GM23338 (cell line): ENCODE measurements at places on chromosomes 7 and 10. TPM values are rescaled to one million over a fixed set of nuclear protein-coding genes. Genes with fewer than 3 reads are reported as not detected.

The TASOR2 gene
- 62.9 and 110 TPM in 2 replicates for total RNA-seq

The ABCA13 gene
- 0.16 and 0.21 TPM in 2 replicates for total RNA-seq

The C10orf105 gene
- total RNA-seq = 0.17 and 0.19 TPM in 2 replicates

The RBM28 gene
- total RNA-seq = 24.3 and 29.2 TPM in 2 replicates

The ACSM6 gene
- not detected in 2 replicates for total RNA-seq

The CAMK2B gene
- total RNA-seq = not detected in 2 replicates

The NEUROD6 gene
- not detected in 2 replicates for total RNA-seq

DNA sequence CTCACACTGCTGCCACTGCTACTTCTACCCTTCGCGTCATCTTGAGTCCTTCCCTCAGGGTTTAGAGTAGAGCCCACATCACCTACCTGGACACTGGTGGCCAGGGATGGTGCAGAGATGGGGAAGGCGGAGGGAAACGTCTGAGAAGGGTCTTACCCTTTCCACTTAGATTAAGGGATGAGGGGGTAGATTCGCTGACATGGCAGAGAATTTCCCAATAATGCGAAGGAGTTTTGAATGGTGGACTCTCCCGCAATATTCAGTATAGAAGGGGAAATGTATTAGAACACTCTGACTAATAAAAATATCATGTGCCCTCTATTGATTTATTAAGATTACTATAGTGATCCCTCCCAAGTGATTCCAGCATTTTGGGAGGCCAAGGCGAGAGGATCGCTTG, 209.5 kb upstream of the KIAA1217 start:
- no peaks in the 10 kb centered on the region for H3K27me3 ChIP-seq
- H3K36me3 ChIP-seq = no peaks in the 10 kb centered on the region
- H3K4me3 ChIP-seq = no peak overlapping the region
- no peak for DNase-seq
- no peaks in the 10 kb centered on the region for H3K4me1 ChIP-seq
- H3K27ac ChIP-seq = no peak overlapping the region

- no peaks in the 10 kb centered on the region for H3K27me3 ChIP-seq
- no peak overlapping the region for H3K4me3 ChIP-seq
- peaks cover 28% of the 10 kb centered on the region for H3K4me1 ChIP-seq
- H3K36me3 ChIP-seq = no peaks in the 10 kb centered on the region
These were observed 28.7 kb downstream of the SLC29A3 start for GRCh38 chr10:71347587-71348395.

DNA sequence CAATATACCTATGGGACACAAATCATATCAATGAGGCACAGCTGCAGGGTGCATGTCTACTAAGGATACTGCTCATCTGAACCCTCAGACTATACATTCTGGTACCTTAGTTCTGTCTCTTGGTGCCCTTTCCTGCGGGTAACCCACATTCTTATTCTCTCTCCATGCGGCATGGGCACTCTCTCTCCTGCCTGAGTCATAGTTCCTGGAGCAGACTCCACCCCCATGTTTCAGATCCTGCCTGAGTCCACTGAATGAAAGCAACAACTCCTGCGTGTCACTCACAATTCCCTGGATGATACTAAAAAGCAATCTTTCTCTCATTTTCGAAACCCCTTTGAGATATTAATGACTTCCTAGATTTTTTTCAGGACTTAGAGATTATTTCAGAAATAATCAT, 653.1 kb upstream of the C7orf33 start:
- H3K27ac ChIP-seq = no peak overlapping the region
- H3K4me3 ChIP-seq = no peak overlapping the region
- H3K4me1 ChIP-seq = no peaks in the 10 kb centered on the region
- no peak for DNase-seq

GRCh38 chr7:157938211-157938610, 601.4 kb downstream of the DNAJB6 start:
- no peak overlapping the region for H3K4me3 ChIP-seq
- H3K27me3 ChIP-seq = no peaks in the 10 kb centered on the region
- no peak overlapping the region for H3K27ac ChIP-seq
- no peaks in the 10 kb centered on the region for H3K4me1 ChIP-seq
- no peak for DNase-seq

- H3K36me3 ChIP-seq = no peaks in the 10 kb centered on the region
- H3K27me3 ChIP-seq = no peaks in the 10 kb centered on the region
- H3K4me3 ChIP-seq = no peak overlapping the region
- H3K4me1 ChIP-seq = no peaks in the 10 kb centered on the region
These were observed 136.9 kb upstream of the CDK6 start for GRCh38 chr7:92973293-92973731.

DNA sequence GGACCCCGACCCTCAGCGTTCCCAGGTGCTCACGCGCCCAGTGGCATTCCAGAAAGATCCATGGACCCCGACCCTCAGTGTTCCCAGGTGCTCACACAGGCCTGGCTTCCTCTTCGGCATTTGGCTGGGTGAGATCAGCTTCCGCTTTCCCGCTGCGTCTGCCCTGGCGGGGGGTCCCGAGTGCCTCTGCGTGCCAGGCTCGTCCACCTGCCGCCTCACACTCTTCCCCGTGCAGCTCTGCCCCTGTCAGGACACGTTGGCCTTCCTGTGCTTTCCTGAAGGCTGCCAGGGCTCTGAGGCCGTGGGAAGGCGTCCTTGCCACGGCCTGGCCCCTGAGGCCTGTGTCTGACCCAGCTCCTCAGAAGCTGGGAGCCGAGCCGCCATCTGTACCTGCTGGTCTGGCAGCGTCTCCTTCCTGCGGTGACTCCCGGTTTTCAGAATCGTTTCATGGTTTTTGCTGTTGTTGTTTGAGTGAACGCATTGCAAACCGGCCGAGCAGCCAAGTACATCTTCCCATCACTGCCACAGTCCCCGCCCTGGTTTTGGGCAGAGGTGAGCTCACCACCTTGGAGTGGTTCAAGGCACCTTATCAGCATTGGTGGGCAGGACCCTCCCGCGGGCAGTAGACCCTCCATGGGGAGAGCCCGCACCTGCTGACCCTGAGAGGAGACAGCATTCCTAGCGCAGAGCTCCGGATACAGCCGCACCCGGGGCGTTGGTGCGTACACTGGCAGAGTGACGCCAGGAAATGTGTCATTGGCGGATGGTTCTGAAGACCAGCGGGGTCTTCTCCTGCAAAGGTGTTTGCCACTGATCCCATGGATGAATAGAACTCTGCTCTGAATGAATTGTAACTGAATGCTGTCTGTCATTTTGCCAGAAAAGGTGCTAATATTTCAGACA, 17.4 kb downstream of the NKX6-2 start:
- DNase-seq = no peak
- H3K27ac ChIP-seq = no peak overlapping the region
- H3K4me3 ChIP-seq = no peak overlapping the region
- H3K27me3 ChIP-seq = no peaks in the 10 kb centered on the region
- H3K36me3 ChIP-seq = no peaks in the 10 kb centered on the region

- H3K36me3 ChIP-seq = no peaks in the 10 kb centered on the region
- peak overlapping the region; percentile 53; the same call in 1 of the 2 replicates for H3K27ac ChIP-seq
- no peaks in the 10 kb centered on the region for H3K27me3 ChIP-seq
- H3K4me3 ChIP-seq = no peak overlapping the region
- H3K4me1 ChIP-seq = peaks cover 44% of the 10 kb centered on the region
These were observed 73.6 kb upstream of the RPA3 start for GRCh38 chr7:7792056-7792455.

GRCh38 chr7:77548206-77548605, 11.1 kb downstream of the PTPN12 start:
- no peak for DNase-seq
- H3K4me1 ChIP-seq = peaks cover 44% of the 10 kb centered on the region
- no peak overlapping the region for H3K27ac ChIP-seq

GRCh38 chr7:130880668-130881067, 146.7 kb upstream of the KLF14 start:
- DNase-seq = no peak
- no peak overlapping the region for H3K27ac ChIP-seq
- no peaks in the 10 kb centered on the region for H3K36me3 ChIP-seq
- H3K4me1 ChIP-seq = peaks cover 25% of the 10 kb centered on the region

GRCh38 chr7:153942036-153942435, 110.2 kb upstream of the DPP6 start:
- no peak overlapping the region for H3K27ac ChIP-seq
- no peaks in the 10 kb centered on the region for H3K27me3 ChIP-seq
- no peak for DNase-seq
- H3K36me3 ChIP-seq = peaks cover 10% of the 10 kb centered on the region; the same call in 1 of the 2 replicates
- no peak overlapping the region for H3K4me3 ChIP-seq

DNA sequence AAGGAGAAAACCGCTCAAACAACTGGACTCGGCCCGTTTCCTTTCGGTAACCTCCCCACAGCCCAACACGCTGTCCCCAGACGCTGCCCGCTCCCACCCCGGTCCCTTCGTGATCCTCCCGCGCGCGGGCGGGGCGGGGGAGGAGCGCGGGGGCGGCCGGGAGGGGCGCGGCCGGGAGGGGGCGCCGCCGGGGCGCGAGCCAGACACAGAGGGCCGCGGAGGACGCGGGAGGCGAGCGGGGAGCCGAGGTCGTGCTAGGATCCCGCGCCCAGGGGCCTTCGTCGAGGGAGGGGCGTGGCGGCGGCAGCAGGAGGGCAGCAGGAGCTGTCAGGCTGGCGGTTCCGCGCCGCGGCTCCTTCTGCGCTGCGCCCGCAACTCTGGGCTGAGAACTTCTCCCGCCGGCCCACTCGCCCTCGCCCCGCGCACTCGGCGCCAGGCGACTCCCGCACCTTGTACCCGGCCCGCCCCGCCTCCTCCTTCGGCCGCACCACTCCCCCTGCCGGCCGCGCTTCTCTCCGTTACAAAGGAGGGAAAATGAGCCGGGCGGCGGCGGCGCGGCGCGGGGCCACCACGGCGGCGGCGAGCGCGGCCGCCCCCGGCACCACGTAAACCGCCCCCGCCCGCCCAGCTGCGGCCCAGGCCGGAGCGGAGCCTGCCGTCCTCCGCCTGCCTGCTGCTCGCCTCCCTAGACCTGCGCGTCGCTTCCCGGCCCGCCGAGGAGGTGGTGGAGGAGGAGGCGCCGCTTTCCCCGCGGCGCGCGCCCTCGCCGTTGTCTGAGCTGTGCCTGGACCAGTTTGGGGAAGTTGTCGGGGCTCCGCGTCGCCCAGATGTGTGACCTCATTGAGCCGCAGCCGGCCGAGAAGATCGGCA, at the start of gene CDK14:
TSS of gene CDK14 (plus strand) at position 521 of the 870 bp plus-strand sequence. CDS start at position 828, 307 bp downstream.
- peaks cover 30% of the 10 kb centered on the region for H3K4me1 ChIP-seq
- H3K27me3 ChIP-seq = peaks cover 12% of the 10 kb centered on the region
- H3K36me3 ChIP-seq = no peaks in the 10 kb centered on the region
- DNase-seq = peak; percentile 91
- peak within 1 kb of the TSS; percentile 80 for H3K27ac ChIP-seq
- peak within 1 kb of the TSS; percentile 79 for H3K4me3 ChIP-seq

DNA sequence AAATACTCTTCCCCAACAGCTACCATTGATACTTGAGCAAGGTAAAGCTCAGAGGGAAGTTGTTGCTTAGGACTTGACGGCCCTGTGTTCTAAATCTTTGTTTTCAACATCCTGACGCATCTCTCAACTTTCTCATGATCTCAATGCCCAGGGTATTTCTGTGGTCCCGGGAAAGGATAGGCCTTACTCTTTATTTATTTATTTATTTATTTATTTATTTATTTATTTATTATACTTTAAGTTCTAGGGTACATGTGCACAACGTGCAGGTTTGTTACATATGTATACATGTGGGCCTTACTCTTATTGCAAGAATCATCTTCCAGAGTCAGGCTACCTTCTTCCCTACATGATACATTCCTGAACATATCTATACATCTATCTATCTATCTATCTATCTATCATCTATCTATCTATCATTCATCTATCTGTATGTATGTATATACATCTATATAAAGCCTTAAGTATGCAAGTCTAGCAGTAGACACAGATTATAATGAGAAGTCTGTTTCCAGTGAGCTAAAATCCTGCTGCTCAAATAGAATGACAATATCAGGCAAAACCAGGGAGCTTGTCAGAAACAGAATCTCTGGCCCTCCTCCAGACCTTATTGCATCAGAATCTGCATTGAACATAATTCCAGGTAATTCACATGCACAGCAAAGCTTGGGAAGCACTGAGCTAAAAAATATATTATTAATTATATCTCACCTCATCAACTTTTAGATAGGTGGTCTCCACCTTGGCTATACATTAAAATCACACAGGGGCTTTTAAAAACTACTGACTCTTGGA, 12.2 kb upstream of the CPA5 start:
- H3K27ac ChIP-seq = no peak overlapping the region
- no peaks in the 10 kb centered on the region for H3K36me3 ChIP-seq
- DNase-seq = no peak
- no peaks in the 10 kb centered on the region; the same call in 1 of the 2 replicates for H3K4me1 ChIP-seq

DNA sequence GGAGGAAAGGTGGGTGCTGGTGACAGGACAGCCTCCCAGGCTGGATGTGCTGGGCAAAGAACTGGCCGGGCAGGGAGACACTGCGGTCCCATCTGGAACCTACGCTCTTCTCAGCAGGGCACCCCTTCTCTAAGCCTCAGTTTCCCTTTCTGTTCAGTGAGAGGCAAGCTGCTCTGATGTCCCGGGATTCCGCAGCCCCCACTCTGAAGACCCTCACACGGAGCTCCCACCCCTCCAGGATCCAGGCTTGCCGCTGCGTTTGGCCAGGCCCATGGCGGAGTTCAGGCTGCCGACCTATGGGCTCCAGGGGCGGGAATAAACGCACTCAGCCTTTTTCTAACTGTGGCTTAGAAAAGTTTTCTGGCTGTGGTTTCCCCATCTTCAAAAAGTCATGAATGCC, 10.2 kb upstream of the INTS1 start:
- no peaks in the 10 kb centered on the region for H3K36me3 ChIP-seq
- no peak for DNase-seq
- no peaks in the 10 kb centered on the region for H3K4me1 ChIP-seq
- H3K4me3 ChIP-seq = no peak overlapping the region

GRCh38 chr7:110960811-110961210, 130.1 kb upstream of the LRRN3 start:
- no peak for DNase-seq
- H3K4me1 ChIP-seq = no peaks in the 10 kb centered on the region
- no peaks in the 10 kb centered on the region for H3K36me3 ChIP-seq
- H3K4me3 ChIP-seq = no peak overlapping the region

GRCh38 chr7:99194301-99194700, 13.6 kb downstream of the KPNA7 start:
- no peak for DNase-seq
- no peaks in the 10 kb centered on the region for H3K4me1 ChIP-seq
- no peak overlapping the region for H3K27ac ChIP-seq
- no peak overlapping the region for H3K4me3 ChIP-seq

GRCh38 chr10:123743441-123744223, 77.5 kb downstream of the GPR26 start:
- H3K27ac ChIP-seq = no peak overlapping the region
- no peak overlapping the region for H3K4me3 ChIP-seq
- H3K4me1 ChIP-seq = peaks cover 16% of the 10 kb centered on the region
- H3K36me3 ChIP-seq = no peaks in the 10 kb centered on the region
